ENCODE measurements at places on chromosomes 1 and 21.

DNA sequence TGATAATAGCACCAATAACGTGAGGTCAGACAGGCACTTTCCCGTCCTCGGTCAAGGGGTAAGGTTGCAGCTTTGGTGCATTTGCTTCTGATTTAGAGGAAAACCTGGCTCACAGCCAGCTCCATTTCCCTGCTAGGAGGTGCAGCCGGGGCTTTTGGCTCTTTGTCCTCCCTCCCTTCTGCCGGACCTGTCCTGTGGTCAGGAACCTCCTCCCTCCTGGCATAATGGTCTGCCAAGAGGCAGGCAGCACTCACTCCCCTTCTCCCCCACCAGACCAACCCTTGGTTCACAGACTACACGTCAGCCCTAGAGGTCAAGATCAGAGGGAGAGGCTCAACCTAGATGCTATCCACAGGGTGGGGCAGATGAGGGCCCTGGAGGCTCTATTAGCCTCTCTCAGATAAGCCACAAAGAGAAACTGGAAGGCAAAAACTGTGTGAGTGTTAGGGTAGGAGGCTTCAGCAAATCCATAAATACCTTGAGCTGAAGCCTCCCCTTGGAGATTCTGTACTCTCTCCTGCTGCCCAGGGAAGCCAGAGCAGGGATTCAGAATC is 64.8 kb downstream of the PLXNA2 start:
- no peak overlapping the region for H3K4me3 ChIP-seq
- peaks cover 56% of the 10 kb centered on the region for H3K27me3 ChIP-seq

DNA sequence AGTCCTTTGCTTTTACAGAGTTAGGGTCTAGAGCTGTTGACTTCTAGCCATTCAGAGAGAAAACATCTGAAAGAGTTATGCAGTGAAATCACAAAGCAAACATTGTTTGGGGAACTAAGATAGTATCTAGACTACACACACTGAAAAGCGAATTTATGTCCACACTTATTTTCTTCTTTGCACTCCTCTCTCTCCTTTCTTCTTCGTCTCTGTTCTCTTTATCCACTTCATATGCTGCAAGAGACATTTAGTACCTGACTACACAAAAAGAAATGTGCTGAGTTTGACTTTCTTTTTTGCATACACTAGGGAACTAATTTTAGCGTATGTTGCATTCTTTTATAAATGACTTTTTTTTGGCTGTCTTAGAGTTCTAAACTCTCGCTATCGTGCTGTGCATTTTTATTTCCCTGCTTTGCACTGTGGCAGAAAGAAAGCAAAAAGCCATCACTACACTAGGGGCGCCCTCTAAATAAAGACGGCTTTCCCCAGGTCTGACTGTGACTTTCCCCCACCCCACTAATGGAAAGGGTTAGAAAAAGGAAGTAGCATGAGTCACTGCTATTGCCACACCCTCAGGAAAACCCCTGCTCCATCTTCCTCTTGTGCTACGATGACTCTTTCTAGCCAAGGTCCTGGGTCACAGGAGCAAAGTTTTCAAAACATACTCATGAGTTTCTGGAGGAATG is 65.7 kb downstream of the MAP3K7CL start:
- H3K4me1 ChIP-seq = no peaks in the 10 kb centered on the region
- no peaks in the 10 kb centered on the region for H3K27me3 ChIP-seq
- no peaks in the 10 kb centered on the region for H3K36me3 ChIP-seq

- H3K4me3 ChIP-seq = no peak overlapping the region
- no peak overlapping the region for H3K27ac ChIP-seq
- DNase-seq = no peak
Observed at GRCh38 chr1:173341307-173341706, 134.2 kb upstream of the TNFSF4 start.

DNA sequence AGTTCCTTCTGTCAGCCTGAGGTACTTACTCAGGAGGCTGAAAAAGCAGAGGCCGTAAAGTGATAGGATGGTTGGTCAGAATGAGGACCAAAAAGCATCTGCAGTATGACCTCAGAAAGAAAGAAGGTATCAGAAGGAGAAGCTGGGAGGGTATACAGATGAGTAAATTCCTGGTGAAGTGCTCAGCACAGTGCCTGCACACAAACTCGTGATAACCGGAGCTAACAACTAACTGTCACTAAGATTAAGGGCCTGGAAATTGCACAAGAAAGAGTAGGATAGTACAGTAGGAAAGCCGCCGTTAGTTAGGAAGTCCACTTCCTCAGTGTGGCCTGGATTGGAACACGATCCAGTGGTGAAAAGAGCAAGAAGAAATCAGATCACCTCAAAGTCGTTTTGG is 62.6 kb downstream of the VPS26C start:
- no peak for DNase-seq
- H3K27me3 ChIP-seq = no peaks in the 10 kb centered on the region
- peaks cover 36% of the 10 kb centered on the region for H3K36me3 ChIP-seq
- no peak overlapping the region for H3K4me3 ChIP-seq
- H3K27ac ChIP-seq = no peak overlapping the region
- H3K4me1 ChIP-seq = no peaks in the 10 kb centered on the region

DNA sequence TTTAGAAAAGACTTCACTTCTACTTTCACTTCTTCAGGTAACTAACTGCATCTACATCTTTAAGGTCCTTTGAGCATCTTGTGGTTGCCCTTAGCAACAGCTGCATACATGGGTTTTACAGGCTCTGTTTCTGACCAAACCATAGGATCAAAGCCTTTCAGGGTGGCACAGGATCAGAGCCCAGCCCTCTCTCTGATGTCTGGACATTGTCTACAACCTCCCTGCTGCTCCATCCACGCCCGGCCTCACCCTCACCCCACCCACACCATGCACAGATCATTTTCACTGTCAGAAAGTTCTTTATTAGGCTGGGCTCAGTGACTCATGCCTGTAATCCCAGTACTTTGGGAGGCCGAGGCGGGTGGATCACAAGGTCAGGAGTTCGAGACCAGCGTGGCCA is 5.2 kb downstream of the NCF2 start:
- DNase-seq = no peak
- H3K27ac ChIP-seq = no peak overlapping the region
- no peak overlapping the region for H3K4me3 ChIP-seq
- H3K27me3 ChIP-seq = no peaks in the 10 kb centered on the region
- H3K4me1 ChIP-seq = peaks cover 12% of the 10 kb centered on the region

DNA sequence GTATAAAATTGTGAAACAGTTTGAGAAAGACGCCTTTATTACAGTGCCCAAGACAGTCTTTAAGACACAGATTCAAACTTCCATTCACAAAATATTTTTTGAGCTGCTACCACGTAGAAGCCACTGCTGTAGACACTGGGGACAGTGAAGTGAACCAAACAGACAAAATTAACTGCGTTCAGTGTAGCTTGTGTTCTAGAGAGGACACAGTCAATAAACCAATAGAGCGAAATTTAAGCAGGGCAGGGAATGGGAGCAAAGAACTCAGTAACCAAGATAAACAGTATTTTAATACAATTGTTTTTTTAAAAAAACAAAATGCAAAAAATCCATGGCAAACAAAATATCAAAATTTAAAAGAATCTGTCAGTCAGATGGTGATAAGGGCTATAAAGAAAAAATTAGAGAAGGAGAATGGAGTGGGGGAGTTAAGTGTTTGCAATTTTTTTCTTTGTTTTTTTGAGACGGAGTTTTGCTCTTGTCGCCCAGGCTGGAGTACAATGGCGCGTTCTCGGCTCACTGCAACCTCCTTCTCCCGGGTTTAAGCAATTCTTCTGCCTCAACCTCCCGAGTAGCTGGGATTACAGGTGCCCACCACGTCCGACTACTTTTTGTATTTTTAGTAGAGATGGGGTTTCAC is 719 bp upstream of the PARS2 start:
- no peaks in the 10 kb centered on the region for H3K27me3 ChIP-seq
- H3K27ac ChIP-seq = peak overlapping the region; percentile 60
- DNase-seq = no peak
- peak overlapping the region; percentile 62 for H3K4me3 ChIP-seq
- peaks cover 19% of the 10 kb centered on the region for H3K4me1 ChIP-seq

- no peaks in the 10 kb centered on the region for H3K4me1 ChIP-seq
- no peak overlapping the region for H3K27ac ChIP-seq
- DNase-seq = no peak
- no peaks in the 10 kb centered on the region for H3K27me3 ChIP-seq
- no peaks in the 10 kb centered on the region for H3K36me3 ChIP-seq
Observed at GRCh38 chr21:34298534-34299167, 65.2 kb upstream of the KCNE2 start.

DNA sequence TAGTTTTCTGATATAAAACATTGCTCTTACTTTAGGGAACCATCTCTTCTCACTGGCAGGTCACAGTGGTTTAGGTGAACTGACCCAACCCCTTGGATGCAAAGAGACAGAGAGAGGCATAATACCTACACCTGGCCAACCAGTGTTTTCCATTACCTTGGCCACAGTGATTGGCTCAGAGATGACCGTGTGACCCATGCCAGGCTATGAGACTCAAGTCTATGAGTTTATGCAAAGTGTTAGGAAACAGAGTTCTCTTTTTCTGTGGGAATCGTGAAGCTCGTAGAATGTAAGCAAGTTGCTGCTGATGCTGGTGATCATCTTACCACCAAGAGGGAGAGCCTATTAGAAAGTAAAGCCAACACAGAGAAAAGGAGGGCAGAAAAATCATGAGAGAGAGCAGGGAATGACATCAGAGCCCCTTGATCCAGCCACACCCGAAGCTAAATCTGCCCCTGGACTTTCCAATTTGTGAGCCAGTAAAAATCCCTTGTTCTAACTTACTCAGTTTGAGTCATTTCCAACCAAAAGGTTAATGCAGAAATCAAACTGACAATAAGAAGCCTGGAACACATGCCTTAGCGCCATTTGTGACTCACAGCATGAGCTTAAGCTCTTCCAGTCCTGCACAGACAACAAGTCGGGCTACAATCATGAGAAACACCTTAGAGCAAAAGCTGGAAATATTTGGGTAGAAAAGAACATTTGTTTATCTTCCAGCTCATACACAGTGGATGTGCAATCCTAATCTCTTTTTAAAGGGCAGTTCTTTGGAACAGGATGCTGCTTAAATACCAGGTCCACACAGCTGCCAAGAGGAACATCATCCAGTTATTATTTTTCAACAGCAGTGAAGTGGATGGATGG is 81.3 kb upstream of the KAZN start:
- H3K4me1 ChIP-seq = peaks cover 10% of the 10 kb centered on the region
- H3K27ac ChIP-seq = no peak overlapping the region
- DNase-seq = no peak
- no peaks in the 10 kb centered on the region for H3K27me3 ChIP-seq

GRCh38 chr1:200990114-200990513 is 33.4 kb downstream of the KIF21B start:
- H3K36me3 ChIP-seq = peaks cover 93% of the 10 kb centered on the region
- no peaks in the 10 kb centered on the region for H3K4me1 ChIP-seq
- no peak overlapping the region for H3K4me3 ChIP-seq
- no peak for DNase-seq
- H3K27me3 ChIP-seq = no peaks in the 10 kb centered on the region

DNA sequence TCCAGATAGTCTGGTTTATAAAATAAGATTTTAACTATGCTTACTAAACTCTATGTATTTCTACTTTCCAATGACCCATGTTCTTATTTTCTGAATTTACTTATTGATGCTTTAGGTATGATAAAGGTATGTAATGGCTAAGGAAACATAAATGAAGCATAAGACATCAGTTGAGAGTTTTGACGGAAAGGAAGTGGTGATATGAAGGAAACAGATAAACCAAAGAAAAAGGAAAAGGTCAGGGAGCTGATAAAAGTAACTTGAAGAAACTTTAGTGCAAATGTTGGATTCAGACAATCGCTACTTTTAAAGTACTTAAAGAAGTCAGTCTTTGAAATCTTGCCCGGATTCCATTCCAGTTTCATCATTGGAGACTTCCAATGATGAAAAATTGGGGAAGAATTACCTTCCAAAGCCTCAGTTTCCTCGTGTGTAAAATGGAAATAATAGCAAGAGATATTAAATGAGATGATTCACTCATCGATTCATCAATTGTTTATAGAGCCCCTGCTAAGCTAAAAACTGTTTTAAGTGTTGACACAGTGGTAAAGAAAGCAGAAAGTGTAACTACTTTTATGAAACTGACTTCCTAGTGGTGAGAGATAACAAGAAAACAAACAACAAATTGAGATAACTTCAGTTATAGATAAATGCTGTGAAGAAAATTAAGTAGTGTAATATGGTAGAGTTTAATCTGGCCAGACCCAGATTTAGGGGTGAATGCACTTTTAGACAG is 10.6 kb downstream of the PTPRC start:
- 0 out of 2 replicates have a peak, but pooled peaks cover 4% of the 10 kb centered on the region for H3K36me3 ChIP-seq
- DNase-seq = no peak
- H3K27me3 ChIP-seq = no peaks in the 10 kb centered on the region
- no peak overlapping the region for H3K27ac ChIP-seq
- H3K4me3 ChIP-seq = no peak overlapping the region
- peaks cover 60% of the 10 kb centered on the region for H3K4me1 ChIP-seq

GRCh38 chr1:163459539-163459938 is 137.8 kb downstream of the NUF2 start:
- no peak overlapping the region for H3K27ac ChIP-seq
- no peak for DNase-seq
- no peaks in the 10 kb centered on the region for H3K4me1 ChIP-seq
- no peak overlapping the region for H3K4me3 ChIP-seq

DNA sequence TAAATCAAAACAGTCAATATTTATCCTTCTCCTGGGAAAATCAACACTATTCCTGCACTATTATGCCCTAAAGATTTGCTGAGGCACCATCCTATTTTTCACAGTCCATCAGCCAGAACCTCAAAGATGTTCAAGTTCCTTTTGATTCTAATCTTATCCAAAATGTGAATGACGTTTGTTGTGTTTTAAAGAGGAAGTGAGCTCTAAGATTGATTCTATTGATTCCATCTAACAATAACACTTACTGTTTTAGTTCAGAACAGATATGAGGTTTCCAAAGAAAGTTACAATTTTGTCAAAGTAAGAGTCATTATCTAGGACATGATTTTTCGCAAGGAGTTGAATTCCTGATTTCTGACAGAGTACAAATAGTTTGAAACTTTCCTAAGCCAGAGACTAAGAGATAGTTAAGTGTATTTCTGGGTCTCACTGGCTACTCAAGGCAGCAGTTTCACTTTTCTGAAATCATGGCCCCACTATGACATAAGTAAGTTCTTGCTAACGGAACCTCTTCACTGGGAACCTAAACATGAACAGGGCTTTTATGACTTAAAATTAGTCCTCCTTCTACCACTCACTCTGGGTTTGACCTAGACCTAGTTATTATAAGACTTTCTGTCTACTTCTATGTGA is 84.7 kb downstream of the LHX9 start:
- no peaks in the 10 kb centered on the region for H3K27me3 ChIP-seq
- H3K27ac ChIP-seq = no peak overlapping the region
- H3K36me3 ChIP-seq = no peaks in the 10 kb centered on the region
- no peak for DNase-seq

- no peaks in the 10 kb centered on the region for H3K27me3 ChIP-seq
- H3K36me3 ChIP-seq = peaks cover 19% of the 10 kb centered on the region
- H3K4me3 ChIP-seq = no peak overlapping the region
- H3K4me1 ChIP-seq = peaks cover 19% of the 10 kb centered on the region
- no peak overlapping the region for H3K27ac ChIP-seq
Observed at GRCh38 chr21:36381841-36382589, 3.2 kb upstream of the CHAF1B start.

All from DND-41 (cell line).